T-helper 2 cell treated with Interferon-gamma antibody and Interleukin-4, amounts not matched to agents 5 μg/mL and 100 μg/mL, for 36 hours (primary cell): ENCODE measurements at places on chromosomes 6 and 20.

DNA sequence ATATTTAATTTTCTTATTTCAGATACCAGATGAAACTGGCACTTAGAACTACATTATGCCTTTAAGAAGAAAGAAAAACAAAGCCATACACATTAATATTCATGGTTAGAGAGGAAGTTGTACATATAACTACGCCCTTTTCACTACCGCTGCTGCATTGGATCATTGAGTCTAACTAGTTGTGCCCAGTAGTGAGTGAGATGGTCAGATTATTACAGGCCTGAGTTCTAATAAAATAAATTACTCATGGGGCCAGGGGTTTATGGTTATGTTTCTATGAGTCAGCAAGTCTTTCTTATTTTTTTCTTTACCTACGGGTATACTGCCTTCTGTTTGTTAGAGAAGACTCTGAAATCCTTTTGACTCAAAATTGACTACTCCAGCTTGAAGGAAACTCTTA lies 11.5 kb downstream of the RIOK1 start:
- DNase-seq, result no peak

DNA sequence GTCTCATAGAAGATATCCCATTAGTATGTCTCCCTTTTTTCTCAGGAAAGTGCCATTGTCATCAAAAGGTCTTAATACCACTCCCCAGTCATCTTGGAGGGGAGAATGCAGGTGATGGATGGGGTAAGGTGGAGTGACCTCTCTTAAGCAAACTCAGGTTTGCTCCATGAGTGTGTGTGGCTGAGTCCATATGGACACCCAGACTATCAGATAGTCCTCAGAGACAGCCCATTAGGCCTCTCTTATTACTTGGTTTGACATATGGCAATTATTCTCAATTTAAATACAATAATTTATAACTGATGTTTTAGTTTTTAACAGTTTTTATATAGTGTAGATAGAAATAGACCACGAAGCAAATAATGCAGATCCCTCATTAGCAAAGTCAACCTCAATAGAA lies 23.2 kb downstream of the LAMA4 start:
- no peak for DNase-seq

- no peak for DNase-seq
Measured at GRCh38 chr6:113447088-113447831, 409.9 kb upstream of the MARCKS start.

DNA sequence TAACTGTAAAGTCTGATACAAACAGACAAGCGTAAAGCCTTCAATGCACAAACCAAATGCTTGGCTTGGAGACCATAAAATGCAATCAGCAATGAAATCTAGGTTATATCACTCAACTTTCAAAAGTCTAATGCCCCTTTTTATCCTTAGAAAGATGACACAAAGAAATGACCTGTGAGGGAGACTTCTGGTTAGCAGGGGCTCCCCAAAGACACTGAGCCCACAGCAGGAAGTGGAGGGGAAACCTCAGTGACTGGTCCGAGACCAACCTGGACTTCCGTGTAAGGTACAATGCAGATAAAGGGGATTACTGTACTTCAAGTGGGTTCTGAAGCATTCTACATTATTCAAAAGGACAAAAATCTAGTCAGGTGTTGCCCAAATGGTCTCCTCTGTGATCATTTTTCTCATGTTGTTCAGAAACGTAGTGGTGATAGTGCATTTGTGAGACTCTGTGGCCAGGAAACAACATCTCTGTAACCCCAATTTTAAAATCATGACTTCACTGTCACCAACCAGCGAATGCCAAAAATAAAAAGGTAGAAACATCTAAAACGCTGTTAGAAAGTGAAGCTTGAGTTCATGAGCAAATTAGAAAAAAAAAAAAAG lies 88.2 kb downstream of the HIVEP2 start:
- DNase-seq, result peak; percentile 50

DNA sequence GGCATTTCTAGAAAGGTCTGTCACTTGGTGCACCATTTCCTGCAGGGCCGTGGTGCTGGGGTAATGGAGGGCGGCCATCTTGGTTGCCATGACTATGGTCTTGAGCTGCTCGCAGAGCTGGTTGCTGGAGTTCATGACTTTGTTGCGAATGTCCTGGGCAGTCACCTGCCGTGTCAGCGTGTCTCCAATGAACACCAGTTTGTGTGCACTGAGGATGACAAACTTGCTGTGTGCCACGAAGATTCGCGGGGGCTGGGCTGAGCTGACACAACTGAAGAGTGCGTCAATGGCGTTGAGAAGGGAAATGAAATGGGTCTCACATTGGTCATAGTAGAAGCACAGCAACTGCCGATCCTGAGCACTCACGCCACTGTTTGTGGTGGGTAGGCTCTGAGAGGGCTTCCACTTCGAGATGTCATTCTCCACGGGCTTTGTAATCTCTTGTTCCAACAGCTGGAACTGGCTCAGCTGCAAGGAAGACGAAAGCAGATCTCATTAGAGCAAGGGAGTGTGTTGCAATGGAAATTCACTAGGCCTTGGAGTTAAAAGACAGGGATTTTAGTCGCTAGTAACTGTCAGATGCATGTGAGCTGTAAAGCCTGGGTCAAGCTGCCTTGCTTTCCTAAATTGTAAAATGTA lies 47.1 kb downstream of the NEDD9 start:
- DNase-seq, result no peak

DNA sequence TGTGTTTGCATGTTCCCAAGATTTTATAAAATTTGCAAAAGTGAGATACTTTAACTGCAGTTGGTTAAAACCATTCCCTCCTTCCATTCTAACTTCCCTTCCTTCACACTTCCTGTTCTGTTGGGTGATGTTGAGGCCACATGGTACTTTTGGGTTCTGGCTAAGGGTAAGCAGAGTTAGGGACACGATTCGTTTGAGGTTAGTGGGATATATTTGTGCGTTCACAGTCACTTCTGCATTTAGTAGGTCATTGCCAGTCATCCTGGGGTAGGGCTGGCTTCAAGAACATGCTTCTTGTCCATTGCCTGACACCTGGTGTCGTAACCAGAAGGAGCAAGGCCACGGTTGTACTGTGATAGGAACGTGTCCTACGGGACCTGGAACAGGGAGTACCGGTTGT lies 340.1 kb downstream of the ZFAND3 start:
- no peak for DNase-seq

GRCh38 chr6:154538640-154539191 lies 28.2 kb upstream of the CNKSR3 start:
- DNase-seq, result no peak

DNA sequence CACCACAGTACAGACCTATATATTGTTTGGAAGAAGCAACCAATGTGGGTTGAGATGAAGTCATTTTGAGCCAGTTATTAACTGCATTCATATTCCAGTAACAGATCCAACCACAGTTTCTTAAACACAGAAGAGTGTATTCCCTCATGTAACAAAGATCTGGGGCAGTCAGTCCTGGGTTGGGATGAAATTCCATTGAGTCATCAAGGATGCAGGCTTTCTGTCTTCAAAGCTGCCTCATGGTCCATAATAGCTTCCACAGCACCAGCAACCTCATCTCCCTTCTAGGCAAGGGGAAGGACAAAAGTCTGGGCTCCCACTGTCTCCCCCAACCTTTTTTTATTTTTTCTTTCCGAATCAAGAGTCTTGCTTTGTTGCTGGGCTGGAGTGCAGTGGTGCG lies 2.9 kb upstream of the SOD2 start:
- DNase-seq, result no peak

GRCh38 chr20:51910321-51911050 lies 108.2 kb upstream of the SALL4 start:
- no peak for DNase-seq

DNA sequence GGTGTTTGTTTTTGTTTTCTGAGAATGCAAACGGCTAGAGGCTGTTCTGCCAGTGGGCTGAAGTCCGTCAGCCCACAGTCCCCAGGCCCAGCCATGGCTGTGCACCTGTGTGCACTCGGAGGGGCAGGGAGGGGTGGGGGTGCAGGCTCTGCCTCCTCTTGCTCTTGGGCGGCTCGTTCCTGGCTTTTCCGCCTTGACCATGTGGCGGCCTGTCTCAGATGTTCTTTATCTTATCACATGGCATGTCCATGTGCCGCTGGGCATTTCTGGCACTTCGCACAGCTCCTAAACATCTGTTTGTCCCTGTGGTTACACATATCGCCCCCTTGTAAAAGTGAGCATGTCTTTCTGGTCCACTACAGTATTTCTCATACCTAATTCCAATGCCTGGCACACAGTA lies 137.0 kb downstream of the CDH4 start:
- no peak for DNase-seq

- DNase-seq, result no peak
Measured at GRCh38 chr20:29298271-29298590, 1959.2 kb upstream of the DEFB115 start.

- DNase-seq, result no peak
Measured at GRCh38 chr20:52746190-52746589, 226.0 kb upstream of the TSHZ2 start.

- no peak for DNase-seq
Measured at GRCh38 chr6:34115403-34115795, 30.5 kb downstream of the GRM4 start.

DNA sequence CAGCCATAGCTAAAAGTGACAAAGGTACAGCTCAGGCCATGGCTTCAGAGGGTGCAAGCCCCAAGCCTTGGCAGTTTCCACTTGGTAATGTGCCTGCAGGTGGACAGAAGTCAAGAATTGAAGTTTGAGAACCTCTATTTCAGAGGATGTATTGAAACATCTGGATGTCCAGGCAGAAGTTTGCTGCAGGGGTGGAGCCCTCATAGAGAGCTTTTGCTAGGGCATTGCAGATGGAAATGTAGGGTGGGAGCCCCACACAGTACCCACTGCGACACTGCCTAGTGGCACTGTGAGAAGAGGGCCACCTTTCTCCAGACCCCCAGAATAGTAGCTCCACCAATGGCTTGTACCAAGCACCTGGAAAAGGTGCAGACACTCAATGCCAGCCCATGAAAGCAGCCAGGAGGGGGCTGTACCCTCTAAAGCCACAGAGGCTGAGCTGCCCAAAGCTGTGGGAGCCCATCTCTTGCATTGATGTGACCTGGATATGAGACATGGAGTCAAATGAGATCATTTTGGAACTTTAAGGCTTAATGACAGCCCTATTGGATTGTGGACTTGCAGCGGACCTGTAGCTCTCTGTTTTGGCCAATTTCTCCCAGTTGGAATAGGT lies 1299.4 kb upstream of the MAP3K7 start:
- no peak for DNase-seq

GRCh38 chr6:107653183-107653580 lies 163.3 kb downstream of the SOBP start:
- DNase-seq, result no peak

- no peak for DNase-seq
Measured at GRCh38 chr6:53813801-53814200, 19.0 kb downstream of the LRRC1 start.

DNA sequence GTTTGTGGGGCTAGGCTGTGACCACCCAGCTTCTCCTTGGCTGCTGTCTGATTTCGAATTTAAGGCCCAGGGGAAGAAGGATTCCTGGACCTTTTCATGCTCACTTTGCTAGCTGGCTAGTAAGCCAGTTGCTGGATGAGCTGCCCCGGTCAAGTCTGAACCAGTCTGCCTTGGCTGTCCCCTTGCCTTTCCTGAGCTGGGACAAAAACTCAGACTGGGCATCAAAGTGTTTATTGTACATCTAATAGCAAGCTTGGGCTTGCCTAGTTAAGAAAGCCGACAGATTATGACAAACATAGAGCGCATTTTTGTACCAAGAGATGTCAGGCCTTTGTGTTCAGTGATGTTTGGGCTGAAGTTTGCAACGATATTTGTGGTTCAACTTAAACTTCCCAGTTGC lies 750 bp upstream of the PAK5 start:
- DNase-seq, result no peak

DNA sequence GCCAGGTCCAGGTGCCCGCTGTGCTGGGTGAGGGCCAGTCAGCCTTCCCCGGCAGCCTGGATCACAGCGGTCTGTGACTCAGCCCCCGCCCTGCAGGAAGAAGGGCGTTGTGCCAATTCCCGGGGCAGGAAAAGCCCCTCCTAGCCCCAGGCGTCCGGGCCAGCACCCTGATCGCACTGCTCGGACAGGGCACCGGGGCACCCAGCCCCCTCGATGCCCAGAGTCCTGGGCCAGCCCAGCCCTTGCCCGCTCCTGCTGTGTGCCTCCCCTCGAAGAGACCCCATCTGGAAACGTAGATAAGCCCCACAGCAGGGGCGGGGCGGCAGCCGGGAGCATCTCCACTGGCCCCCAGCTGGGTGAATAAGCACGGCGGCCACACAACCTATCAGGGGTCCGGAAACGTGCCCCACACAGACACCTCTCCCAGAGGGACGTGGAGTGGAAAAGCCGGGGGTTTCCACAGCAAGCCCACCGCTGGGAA lies 9.9 kb downstream of the LAMA5 start:
- DNase-seq, result no peak

DNA sequence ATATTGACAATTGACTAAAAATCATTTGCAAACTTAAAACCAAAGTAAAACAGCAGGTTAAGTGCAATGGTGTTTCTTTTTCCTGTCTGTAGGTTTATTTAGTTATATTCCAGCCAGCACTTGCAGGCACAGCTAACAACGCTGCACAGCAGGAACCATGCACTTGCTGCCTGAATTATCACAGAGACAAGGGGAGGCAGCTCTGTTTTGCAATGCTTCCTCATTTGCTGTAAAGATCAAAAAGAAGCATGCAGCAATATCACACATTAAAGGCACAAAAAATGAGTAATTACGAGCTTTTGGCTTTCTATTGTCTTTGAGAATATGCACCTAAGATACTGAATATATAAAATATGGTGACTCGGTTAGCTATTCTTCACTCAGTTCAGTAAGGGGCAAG lies 241.9 kb downstream of the EPHA7 start:
- no peak for DNase-seq

GRCh38 chr6:154318721-154319120 lies 37.9 kb downstream of the IPCEF1 start:
- DNase-seq, result no peak

DNA sequence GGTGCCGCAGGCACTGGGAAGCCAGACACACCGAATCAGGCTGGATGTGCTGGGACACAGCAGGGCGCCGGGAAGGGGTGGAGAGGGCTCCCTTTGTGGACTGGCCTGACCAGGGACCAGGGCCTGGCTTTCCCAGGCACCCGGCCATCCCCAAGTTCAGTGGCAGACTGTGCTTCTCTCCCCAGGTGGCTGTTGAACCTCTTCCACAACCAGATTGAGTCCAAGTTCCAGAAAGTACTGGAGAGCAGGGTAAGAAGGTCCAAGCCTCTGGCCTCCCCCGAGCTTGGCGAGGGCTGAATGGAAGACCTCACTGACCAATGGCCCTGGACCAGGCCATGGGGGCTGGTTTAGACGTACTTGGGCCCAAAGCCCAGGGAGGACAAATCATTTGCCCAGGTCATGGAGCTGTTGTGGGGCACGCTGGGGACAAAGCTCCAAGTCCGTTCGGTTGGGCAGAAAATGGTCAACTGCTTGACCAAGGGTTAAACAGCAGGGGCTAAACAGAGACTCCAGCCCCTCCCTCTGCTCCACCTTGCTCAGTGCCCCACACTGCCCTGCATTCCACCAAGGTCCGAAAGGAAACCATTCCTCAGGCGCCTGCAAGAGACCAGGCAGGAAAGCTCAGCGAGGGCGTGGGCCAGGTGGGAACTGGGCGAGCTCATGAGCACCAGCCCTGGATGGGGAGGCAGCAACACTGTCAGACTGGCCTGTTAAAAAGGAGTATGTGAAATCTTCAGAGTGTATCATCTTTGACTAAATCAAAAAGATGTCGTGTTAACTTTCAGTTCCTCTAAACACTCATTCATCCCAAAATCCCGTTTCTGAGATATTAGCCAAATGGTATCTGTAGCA lies 9.1 kb downstream of the LBP start:
- no peak for DNase-seq
